ENCODE measurements at places on chromosomes 4 and X.

GRCh38 chr4:20528508-20528907, 171.8 kb upstream of the PACRGL start:
- no peak for DNase-seq

DNA sequence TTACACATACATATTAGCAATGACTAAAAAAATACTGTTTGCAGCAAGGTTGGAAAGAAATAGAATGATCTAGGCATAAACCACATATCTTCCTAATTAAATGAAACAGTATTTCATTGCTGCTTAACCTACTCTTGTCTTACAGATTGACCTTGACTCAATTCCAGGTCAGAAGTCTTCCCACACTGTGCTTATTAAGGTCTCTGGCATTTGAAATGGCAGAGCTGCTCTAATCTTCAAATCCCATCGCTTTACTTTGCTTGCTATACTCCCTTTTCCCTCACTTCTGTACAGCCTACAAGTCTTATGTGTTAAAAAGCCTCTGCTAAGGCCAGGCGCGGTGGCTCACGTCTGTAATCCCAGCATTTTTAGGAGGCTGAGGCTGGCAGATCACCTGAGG, 424.5 kb downstream of the RPA4 start:
- no peak for DNase-seq

DNA sequence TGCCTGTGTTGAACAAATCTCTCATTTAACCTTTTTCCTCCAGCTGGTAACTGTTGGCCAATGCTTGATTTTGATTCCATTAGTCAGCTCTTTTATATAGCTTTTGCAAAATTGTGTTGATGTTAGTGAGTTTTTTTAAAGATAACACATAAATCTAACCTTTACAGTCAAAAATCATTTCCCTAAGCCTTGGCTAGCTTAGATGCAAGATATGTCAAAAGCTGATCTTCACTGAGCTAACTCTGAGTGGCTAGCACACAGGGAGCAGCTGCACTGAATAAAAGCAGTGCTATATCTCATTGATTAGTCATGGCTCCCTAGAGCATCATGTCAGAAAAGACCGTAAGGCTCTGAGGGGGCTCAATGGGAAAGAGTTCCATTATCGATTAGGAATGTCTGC, 78.7 kb downstream of the PPARGC1A start:
- DNase-seq: peak; percentile 18

GRCh38 chr4:74624351-74625151, 169.8 kb downstream of the BTC start:
- no peak for DNase-seq

DNA sequence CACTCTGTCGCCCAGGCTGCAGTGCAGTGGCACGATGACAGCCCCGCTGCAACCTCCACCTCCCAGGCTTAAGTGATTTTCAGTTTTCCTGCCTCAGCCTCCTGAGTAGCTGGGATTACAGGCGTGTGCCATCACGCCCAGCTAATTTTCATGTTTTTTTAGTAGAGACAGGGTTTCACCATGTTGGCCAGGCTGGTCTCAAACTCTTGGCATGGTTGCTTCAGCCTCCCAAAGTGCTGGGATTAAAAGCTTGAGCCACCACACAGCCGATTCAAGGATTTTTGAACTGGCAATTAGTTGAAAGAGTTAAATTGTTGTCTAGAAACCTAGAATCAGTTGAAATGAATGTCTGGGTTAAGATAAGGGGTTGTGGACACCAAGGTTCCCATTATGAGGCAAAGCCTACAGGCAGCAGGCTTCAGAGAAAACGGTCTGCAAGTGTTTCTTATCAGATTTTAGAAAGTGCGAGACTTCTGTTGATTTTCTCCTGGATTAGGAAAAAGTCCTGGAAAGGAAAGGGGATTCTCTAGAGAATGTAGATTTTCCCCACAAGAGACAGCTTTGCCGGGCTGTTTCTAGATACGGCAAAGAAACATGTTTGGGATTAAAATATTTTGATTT, 8.3 kb upstream of the CCNI start:
- DNase-seq: no peak

- no peak for DNase-seq
Measured at GRCh38 chr4:46856333-46856732, 52.7 kb downstream of the COX7B2 start.

- DNase-seq: no peak
Measured at GRCh38 chr4:2954358-2955185, 8.6 kb downstream of the NOP14 start.

GRCh38 chrX:10197279-10198210, 40.8 kb downstream of the CLCN4 start:
- DNase-seq: no peak

DNA sequence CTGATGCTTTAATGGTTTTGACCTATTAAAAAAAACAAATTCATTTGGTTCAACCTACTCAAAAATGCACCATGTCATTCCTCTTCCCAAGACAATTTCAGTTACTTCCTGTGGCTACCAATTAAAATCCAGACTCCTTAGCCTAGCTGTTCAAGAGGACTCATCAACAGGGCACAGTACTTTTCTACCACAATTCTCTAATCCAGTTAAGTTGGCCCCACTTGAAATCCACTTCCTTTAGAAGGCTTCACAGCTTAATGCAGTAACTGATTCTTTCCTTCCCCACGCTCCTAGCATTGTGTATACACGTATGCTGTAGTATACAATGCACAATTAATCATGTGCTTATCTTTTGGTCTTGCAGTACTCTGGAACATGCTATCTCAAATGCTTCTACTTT, 129.8 kb downstream of the UGT8 start:
- no peak for DNase-seq

DNA sequence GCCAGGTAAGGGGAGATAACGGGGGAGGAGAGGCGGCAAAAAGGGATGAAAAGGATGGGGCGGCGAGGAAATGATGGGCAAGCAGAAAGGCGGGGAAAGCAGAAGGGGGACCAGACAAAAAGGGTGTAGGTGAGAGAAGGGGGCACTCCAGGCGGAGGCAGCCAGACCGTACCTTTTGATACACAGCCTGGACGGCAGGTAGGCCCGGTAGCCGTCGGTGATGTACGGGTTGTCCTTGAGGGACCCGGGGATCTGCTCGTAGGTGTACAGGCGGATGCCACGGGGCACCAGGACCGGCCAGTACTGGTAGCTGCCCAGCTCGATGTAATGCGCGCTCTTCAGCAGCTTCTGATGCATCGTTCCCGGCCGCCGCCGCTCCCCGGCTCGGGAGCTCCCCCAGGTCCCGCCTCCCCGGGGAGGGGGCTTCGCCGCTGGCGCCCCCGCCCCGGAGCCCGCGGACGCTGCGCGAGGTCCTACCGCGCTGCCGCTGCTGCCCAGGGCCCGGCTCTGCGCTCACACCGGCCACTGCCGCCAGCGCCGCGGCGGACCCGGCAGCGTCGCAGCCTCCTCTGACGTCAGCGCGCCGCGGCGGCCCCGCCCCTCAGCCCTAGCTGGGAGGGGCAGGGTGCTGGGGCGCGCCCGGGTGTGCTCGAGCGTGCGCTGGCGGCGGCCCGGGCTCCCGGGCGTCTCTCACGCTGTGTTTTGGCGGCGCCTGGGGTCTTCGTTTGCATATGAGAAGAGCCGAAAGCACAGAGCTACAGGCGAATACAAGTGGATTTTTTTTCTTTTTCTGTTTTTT, at the start of gene PAQR3:
Gene PAQR3 (minus strand): TSS at position 571 of the 799 bp plus-strand sequence. CDS start 214 bp downstream, at position 357.
- DNase-seq: peak; percentile 92

DNA sequence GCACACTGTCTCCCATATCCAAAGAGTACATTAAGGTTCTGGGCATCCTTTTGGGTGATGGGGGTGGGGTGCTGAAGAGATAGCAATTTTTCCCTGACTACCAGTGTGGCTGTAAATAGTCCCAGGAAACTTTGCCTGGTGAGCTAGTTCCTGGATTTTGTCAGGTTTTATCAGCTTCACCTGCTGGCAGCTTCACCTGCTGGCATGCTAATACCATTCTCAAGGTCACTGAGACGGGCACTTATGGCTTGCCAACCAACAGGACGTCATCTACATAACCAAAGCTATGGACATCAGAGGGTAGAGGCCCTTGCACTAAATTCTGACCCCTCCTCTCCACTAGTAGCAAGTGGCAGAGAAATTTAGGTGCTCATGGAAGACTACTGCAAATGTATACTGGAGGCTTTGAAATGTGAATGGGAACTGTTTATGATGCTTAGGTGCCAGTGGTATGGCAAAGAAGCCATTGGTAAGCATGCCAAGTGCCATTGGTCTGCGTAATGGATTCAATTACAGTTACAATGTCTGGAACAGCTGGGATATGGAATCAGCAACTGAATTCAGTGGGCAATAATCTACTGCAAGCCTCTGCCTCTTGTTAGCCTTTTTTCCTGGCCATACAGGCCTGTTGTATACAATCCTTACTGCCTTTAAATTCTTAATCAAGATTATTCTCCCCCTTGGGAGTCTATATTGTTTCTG, 71.6 kb upstream of the SH3RF1 start:
- DNase-seq: no peak

DNA sequence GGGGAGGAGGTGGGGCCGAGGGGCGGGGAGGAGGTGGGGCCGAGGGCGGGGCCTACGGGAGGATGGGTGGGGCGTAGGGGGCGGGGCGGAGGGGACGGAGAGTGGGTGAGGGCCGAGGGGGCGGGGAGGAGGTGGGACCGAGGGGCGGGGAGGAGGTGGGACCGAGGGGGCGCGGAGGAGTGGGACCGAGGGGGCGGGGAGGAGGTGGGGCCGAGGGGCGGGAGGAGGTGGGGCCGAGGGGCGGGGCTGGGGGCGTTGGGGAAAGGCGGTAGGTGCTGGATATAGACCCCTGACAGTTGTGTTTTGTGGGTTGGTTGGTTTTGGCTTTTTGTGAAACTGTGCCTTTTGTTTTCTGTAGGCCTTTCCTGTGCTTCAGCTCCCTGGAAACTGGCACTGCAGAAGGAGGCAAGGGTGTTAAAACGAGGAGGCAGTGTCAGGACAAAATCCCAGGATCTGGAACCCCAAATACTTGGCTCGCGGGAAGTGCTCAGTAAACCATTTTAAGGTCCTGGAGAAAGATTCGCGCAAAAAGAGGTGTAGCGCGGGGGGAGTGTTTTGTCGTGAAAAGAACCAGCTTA, 580 bp upstream of the MMGT1 start:
- peak; percentile 80 for DNase-seq

GRCh38 chr4:164402554-164402953, 351.4 kb upstream of the SMIM31 start:
- DNase-seq: no peak

GRCh38 chr4:166501941-166502382, 628.9 kb downstream of the TLL1 start:
- DNase-seq: peak; percentile 65

DNA sequence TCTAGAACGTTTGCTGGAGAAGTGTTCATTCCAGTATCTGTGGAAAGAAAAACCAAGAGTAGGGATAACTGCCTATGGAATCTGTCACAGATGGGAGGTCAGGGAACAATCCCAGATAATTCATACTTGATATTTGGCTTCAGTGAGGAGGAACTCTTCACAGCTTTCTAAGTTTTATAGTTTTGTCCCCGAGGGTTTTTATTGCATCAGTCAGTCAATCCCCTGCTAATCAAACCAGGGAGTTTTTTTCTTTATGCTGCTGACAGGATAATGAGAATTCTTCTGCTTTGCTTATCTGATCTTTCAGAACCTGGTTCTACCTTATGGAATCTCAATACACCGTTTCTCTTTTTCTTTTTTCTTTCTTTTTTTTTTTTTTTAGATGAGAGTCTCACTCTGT, 633 bp upstream of the TRIML2 start:
- no peak for DNase-seq

DNA sequence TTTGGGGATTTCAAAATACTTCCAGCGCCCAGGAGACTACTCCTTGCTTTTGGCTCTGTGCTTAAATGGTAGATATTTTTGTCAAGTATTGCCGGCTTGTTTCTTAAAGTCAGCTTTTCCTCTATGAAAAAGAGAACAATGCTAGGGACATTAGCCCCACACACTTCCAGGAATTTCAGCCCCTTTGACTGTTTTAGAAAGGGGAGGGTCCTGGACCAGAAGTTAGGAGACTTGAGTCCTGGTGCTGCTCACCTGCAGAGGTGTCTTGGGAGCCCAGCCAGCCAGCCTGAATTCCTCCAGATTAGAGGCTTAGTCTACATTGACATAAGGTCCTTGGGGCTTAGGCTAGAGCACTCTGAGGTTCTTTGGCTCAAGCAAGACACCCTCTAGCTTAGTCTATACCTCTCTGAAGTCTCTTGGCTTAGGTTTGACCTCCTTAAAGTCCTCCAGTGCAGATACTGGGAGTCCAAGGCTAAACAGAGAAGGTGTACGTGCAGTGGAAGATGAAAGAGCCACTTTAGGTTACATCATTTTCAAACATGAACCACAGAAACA, 1.6 kb upstream of the SETD7 start:
- DNase-seq: no peak

- DNase-seq: no peak
Measured at GRCh38 chr4:59565836-59566235, 1634.3 kb upstream of the ADGRL3 start.

DNA sequence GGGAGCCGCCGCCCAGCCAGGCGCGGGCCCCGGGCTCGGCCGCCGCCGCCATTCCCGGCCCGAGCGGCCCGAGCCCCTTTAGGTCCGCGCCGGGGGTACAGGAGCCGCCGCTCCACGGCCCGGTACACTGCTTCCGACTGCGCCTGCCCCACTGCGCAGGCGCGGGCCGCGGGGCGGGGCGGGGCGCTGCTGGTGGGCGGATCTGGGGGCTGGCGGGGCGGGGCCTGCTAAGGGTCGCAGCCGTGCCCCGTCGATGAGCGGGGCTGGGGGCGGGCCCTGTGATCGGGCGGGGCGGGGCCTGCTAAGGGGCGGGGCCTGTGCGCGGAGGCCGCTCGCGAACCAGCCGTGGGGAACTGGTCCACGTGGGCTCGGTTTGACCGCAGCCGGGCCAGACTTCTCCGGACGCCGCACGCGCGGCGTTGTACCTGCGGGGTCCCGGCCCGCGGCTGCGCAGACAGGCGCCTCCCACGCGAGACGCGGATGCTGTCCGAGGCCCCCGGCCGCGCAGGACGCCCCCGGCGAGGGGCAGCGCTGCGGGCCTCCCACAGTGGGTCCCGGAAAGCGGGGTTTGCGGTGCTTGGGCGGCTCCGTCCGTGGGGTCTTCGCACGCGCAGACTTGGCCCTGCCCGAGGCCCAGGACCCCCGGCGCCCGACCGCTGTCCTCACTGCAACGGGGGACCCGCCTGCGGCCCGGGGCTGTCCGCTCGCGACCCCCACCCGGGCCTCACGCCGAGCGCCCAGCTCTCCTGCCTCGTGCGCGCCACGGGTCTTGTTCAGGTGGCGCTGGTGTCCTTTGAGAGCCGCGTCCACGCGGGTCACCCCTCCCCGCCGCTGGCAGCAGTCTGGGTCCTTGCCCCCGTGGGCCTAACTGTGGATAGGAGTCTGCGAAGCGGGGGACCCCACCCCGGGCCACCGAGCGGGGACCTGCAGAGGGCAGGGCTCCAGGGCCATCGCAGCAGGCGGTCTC, at the start of gene DGKQ:
Gene DGKQ (minus strand): TSS at position 139 of the 967 bp plus-strand sequence. CDS start 87 bp downstream, at position 52.
- peak; percentile 88 for DNase-seq

Data from glutamatergic neuron (in vitro differentiated cells).